Nucleus accumbens (tissue), 56 donors: ENCODE measurements at places on chromosomes 5 and 9.

- no peak for DNase-seq
Observed at GRCh38 chr5:135154961-135155360, 120.9 kb upstream of the PITX1 start.

- DNase-seq: no peak
Observed at GRCh38 chr5:17283121-17283415, 65.6 kb downstream of the BASP1 start.

DNA sequence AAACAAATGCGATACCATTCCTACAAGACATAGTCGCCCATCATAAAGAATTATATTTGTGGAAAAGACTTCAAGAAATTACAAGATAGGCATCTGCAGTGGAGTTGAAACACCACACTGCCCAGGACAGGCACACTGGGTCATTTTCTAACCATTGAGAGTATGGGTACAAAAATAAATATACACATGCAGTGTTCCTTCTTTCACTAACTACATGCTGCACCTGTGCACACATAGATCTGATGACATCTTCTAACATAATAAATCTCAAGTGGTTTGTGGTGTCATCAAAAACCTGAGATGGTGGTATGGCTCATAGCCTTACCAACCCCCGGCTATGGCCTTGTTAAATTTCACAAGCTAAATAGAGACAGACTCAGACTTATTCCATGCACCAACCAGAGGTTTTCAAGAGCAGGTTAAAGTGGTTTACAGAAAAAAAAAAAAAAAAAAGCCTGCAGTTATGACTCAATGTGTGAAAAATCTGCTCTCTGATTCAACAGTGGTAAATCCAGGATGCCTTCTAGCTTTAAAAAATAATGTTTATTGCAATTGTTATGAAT is 12.4 kb upstream of the NFIB start:
- no peak for DNase-seq

DNA sequence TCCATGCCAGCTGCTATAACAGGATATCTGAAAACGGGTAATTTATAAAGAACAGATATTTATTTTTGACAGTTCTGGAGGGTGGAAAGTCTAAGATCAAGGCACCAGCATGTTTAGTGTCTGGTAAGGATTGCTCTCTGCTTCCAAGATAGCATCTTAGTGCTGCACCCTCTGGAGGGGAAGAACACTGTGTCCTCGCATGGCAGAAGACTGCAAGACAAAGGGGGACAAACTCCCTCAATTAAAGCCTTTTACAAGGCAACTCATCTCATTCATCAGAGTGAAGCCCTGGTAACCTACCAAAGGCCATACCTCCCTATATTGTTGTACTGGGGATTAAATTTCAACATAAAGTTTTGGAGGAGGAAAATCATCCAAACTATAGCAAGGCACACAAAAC is 298.9 kb upstream of the EDIL3 start:
- DNase-seq: no peak

GRCh38 chr9:84839541-84839940 is 170.0 kb downstream of the NTRK2 start:
- peak; percentile 21 for DNase-seq

DNA sequence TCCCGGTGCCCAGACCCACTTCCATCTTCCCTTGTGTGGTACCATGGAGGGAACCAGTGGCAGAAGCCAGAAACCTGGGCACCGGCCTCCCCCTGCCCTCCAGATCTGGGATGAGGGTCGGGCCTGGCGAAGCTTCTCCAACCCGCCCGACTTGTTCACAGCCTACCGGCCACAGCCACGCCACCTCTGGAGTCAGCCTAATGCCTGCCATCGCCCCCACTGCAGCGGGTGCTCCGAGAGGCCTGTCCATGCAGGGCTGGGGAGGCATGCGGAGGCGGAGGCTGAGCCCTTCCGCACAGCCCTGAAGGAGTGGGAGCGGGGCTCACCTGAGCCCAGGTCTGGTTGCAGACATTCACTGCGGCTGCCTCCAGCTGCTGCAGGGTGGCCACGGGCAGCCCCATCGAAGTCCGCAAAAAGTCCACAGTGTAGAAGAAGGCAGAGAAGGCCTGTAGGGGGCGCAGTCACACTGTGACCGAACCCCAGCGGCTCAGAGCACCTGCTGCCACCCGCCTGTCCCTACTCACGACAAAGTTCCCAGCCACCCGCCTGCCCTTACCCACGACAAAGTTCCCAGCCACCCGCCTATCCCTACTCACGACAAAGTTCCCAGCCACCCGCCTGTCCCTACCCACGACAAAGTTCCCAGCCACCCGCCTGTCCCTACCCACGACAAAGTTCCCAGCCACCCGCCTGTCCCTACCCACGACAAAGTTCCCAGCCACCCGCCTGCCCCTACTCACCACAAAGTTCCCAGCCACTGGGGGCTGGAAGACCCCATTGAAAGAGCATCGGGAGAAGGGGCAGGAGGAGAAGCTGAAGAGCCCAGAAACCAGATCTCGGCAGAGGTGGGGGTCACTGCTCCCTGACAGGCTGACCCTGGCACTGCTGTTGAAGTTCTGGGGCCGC is 3.8 kb upstream of the NPDC1 start:
- DNase-seq: peak; percentile 57

DNA sequence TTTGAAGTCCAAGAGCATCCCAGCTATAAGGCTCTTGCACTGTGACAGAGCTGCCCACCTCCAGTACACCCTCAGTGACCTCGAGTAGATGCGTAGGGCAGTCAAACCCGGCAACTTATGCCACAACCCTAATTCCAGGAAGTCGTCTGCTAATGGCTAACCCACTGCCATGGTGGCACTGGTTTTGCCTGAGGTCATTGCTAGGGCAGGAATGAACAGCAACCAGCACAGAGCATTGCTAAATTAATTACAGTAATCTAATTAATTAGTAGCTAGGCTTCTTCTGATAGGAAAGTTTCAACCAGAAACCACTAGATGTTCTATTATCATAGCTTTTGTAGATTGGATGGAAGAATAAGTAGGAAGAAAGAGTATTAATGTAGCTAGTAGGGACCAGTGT is 122.8 kb downstream of the DPYSL3 start:
- DNase-seq: no peak

GRCh38 chr5:65902104-65902503 is 24.3 kb upstream of the ERBIN start:
- no peak for DNase-seq

DNA sequence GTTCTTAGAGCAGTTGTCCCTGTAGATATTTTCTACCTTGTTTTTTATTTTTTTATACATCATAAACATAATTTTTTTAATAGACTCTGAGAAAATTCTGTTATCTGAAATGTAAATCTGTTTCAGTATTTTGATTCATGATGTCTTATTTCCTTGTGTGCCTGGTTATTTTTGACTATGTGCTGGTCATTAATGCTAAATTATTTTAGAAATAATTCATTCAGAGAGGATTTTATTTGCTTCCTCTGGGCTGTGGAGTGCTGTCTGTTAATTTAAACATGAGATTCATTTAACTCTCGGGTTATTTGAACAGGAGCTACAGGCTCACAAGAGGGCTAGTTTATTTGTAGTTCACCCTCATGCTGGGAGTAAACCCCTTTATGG is 124.3 kb upstream of the PITX1 start:
- no peak for DNase-seq

GRCh38 chr5:112201141-112201540 is 217.9 kb downstream of the EPB41L4A start:
- DNase-seq: no peak

- DNase-seq: no peak
Observed at GRCh38 chr5:43315682-43316081, 2.5 kb upstream of the HMGCS1 start.

GRCh38 chr5:125298746-125299379 is 552.4 kb upstream of the ZNF608 start:
- DNase-seq: no peak

GRCh38 chr5:160155017-160155750 is 35.9 kb upstream of the PWWP2A start:
- DNase-seq: no peak

DNA sequence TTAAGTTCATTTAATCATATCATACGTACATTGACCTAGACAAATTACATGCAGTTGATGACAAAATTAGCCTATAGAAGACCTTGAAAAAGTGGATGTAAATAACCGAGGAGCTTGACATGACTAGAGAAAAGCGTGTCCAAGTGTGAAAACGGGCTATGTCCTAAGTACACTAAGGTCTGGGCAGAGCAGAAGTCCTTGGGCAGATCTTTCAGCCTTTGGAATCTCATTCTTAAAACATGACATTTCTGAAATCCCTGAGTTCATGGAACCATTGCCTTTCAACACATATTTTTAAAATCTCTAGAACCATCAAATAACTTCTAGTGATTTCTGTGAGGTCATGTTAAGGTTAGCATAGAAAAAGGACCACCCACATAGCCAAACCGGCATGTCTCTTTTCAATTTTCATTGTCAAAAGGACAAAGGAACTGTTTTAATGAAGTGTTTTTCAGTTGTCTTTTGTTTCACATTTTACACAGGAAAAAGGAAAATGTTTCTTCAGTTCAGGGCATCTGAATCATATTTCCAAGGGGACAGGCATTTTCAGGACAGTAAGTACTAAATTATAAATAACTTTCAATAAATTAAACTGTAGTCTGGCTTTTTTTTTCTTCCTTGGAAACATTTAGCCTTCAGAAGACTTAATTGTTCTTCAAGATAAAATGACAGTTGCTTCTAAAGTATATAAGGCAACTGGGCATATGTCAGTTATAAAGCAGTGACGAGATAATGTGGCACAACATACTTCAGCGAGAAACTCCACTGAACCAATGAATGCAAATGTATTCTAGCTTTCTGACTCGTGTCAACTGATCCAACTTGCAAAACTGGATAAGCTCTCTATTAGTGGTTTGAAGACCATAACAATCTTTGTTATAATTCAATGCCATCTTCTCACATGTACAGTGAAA is 416.8 kb downstream of the NFIB start:
- DNase-seq: no peak

- no peak for DNase-seq
Observed at GRCh38 chr9:137158625-137159024, 11.2 kb downstream of the LRRC26 start.

GRCh38 chr9:29548436-29548835 is 1975.2 kb upstream of the C9orf72 start:
- no peak for DNase-seq

- no peak for DNase-seq
Observed at GRCh38 chr5:92644266-92644886, 936.6 kb downstream of the NR2F1-AS1 start.

DNA sequence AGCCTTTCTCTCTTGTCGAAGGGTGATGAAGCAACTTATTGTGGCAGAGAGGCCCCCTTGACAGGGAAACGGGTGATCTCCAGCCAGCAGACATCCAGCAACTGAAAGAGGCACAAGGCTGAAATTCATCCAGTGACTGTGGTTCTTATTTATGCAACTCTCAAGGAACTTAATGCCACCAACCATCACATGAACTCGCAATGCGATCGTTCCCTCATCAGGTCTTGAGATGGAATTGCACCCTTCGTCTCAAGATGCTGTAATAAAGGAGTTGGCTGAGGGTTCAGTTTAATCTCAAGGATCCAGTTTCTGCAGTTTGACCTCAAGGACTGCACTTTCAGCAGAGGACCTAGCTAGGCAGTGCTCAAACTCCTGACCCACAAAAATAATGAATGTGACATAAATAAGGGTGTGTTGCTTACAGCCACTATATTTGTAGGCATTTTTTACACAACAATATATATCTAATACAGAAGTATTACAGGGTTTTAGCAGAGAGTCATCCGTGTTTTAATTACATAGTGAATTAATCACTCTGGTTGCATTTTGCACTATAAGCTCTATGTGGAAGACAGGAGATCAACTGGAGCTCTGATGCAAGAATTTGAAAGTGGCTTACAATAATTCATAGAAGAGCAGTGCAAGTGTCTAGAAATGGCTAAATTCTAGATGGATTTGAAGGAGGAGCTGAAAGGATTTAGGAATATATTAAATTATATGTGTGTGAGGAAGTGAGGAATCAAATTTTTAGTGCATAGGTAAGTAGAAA is 957.8 kb upstream of the CTNND2 start:
- DNase-seq: no peak

GRCh38 chr9:121192959-121193640 is 8.6 kb downstream of the RAB14 start:
- DNase-seq: no peak

- DNase-seq: no peak
Observed at GRCh38 chr5:135141303-135142268, 107.6 kb upstream of the PITX1 start.

DNA sequence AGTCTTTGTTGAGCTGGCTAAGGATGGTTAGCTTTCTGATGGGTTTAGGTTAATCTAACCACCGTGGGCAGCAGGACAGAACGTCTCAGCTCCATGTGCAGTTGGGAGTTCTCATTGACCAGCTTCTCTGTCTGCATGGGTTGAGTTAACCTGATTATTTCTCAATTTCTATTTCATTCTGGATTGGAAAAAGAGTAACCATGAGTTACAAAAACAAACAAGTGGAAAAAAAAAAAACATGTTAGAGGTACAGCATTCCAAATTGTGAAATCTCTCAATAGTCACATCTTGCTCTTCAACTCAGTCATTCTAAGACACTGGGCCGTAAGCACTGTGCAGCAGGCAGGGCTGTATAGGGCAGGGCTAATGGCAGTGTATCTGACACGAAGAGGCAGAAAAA is 343.7 kb upstream of the KLF4 start:
- DNase-seq: no peak

DNA sequence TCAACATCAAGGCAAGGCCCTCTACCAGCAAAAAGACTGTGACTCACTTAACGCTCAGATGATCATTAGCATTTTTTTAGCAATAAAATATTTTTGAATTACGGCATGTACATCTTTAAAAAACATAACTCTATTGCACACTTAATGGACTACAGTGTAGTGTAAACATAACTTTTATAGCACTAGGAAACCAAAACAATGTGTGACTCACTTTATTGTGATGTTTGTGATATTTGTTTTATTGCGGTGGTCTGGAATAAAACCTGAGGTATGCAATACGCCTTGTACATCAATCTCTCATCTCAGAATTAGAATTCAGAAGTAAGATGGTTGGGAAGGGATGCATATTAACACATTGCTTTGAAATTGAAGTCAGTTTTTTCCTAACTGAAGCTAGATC is 106.9 kb upstream of the PTCH1 start:
- DNase-seq: no peak

DNA sequence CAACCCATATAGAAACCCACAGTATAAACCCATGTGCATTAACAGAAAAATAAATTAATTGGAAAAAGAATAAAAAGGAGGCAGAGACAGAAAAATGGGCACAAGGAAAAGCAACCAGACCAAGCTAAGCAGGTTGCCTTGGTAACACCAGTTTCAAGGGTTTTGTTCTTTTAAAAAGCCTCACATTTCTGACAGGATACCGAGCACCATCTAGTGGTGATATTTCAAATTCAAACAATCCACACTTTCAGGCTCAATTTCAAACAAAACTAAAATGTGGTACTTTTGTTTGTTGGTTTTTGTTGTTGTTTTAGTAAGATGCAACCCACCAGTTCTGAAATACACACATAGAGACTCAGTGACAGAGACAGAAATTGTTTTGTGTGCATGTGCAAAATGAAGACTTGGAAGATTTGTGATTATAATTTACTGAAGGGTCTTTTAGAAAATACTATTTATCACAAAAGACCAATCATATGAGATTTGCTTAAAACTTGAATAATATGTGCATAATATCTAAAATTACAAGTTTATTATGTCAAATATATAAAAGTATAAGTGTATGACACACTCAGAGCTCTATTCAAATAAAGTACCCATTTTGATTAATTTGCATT is 318.2 kb downstream of the SLCO4C1 start:
- DNase-seq: no peak

- DNase-seq: no peak
Observed at GRCh38 chr9:14281876-14282275, 32.1 kb downstream of the NFIB start.
